ENCODE measurements at places on chromosomes 7 and 10.

GRCh38 chr10:101217450-101218281 is 11.6 kb downstream of the LBX1 start:
- no peak for DNase-seq

- DNase-seq, result no peak
Observed at GRCh38 chr7:24441314-24442027, 131.8 kb upstream of the PALS2 start.

- peak; percentile 47 for DNase-seq
Observed at GRCh38 chr7:27148756-27149641, 1.4 kb upstream of the HOXA6 start.

- no peak for DNase-seq
Observed at GRCh38 chr10:4131407-4132215, 346.6 kb upstream of the KLF6 start.

- no peak for DNase-seq
Observed at GRCh38 chr10:52617346-52617745, 155.2 kb downstream of the MBL2 start.

- no peak for DNase-seq
Observed at GRCh38 chr10:72001033-72001395, 36.8 kb downstream of the CHST3 start.
